ENCODE measurements at places on chromosomes 11 and 22. TPM values are rescaled to one million over a fixed set of nuclear protein-coding genes. Genes with fewer than 3 reads are reported as not detected.

TMEM151A gene
- polyA plus RNA-seq: 8.4 TPM

PRR5L gene
- polyA plus RNA-seq: 0.22 TPM

NKAPD1 gene
- polyA plus RNA-seq: 37.0 TPM

DDTL gene
- 0.56 TPM for polyA plus RNA-seq

KCNK7 gene
- polyA plus RNA-seq: 1.1 TPM

CABP4 gene
- not detected for polyA plus RNA-seq

OR8G1 gene
- polyA plus RNA-seq: not detected

RASD2 gene
- polyA plus RNA-seq: 0.40 TPM

MS4A3 gene
- not detected for polyA plus RNA-seq

PARVB gene
- 0.18 TPM for polyA plus RNA-seq

OR51B5 gene
- not detected for polyA plus RNA-seq

USH1C gene
- polyA plus RNA-seq: not detected

FGF19 gene
- 6.2 TPM for polyA plus RNA-seq

GLYATL2 gene
- polyA plus RNA-seq: not detected

GUCY1A2 gene
- 5.1 TPM for polyA plus RNA-seq

SYNGR1 gene
- polyA plus RNA-seq: 68.4 TPM

Measured in neural cell (in vitro differentiated cells).